ENCODE measurements at places on chromosomes 6 and 20. TPM values are rescaled to one million over a fixed set of nuclear protein-coding genes. Genes with fewer than 3 reads are reported as not detected.

DNA sequence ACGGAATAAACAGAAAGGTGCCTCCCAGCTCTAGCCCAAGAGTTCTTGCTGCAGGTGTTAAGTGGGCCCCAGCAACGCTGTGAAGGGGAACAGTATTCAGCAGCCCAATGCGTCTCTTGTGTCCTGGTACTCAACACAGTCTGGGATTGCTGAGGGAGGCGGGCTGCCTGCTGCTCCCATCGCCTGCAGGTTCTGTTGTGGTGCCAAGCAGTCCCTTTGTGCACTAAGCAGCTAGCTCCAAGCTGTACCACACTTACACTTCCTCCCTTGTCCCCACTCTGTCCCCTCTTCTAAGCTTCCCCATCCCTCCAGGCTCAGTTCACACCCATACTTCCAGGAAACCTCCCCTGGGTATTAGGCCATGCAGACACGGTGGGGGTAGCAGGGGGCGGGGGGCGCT, 92.7 kb downstream of the AGPAT4 start:
- DNase-seq: no peak

DNA sequence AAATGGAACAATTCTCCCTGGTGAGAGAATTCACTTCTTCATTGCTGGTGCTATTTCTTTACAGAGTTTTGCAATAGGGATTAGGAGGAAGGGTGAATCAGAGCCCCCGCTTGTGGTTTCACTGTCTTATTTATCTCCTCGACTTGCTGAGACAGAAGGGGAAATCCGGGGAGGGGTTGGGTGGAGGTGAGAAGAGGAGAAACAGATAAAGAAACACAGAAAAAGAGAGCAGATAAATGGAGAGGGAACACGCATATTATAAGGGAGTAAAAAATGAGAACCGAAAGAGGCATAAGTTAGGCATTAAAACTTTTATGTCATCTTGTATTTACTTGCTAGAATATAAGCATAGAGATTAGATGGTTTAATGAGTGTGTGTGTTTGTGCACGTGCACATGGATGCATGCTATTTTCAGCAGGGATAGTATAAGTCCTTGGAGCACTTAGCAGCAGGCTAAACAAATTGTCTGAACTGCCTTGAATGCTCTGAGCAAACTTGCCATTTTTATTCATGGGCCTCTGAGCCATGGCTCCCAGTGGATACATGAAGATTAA, 105.0 kb downstream of the OLIG3 start:
- DNase-seq: no peak

DNA sequence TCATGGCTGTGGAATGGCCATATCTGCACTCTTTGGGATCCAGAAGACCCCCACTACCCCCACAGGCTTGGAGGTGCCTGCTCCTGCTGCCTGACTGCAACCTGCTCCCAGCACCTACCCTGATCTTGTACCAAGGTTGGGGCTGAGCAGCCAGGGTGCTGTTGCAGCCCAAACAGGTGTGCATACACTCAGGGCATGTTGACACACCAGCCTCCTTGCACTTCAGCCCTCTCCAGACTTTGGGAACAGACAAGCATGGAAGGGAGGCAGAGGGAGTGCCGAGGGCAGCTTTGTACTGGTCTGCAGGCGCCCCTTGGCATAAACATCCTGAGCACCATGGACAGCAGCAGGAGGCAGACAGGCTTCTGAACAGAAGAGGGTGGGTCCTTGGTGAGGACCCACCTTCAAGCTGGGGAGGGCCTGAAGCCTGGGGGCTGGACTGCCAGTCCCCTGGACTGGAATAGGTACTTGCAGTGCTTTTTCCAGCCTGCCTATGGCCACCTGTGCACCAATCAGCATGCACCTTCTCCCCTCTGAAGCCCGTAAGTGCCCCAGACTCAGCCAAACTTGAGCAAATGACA, 1675.8 kb downstream of the HACE1 start:
- DNase-seq: no peak

COL9A3 gene
- not detected for total RNA-seq

FAM217A gene
- total RNA-seq: not detected
